Activated T-cell treated with anti-CD3 and anti-CD28 coated beads for 1 hour (primary cell): ENCODE measurements at places on chromosomes 3 and 15.

- no peak for DNase-seq
These were observed 131.8 kb downstream of the CCNL1 start for GRCh38 chr3:157027861-157028745.

DNA sequence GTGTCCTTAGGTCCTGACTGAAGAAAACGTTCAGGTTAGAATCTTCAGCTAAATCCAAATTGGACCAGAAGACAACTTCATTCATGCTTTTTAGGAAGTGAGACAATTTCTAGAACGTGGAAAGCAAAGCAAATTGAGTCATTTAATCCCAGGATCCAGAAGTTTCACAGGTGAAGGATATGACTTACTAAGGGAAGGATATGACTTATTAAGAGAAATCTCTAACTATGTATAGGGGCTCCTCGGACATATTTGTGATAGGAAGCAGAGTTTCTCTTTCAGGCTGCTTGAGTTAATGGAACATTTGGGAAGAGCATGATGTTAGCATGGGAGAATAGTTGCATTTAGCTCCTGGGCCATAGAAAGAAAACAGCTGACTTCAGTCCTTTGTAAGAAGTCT, 16.1 kb upstream of the PLOD2 start:
- DNase-seq: no peak

- no peak for DNase-seq
These were observed 36.1 kb downstream of the ST6GAL1 start for GRCh38 chr3:186966406-186966805.

DNA sequence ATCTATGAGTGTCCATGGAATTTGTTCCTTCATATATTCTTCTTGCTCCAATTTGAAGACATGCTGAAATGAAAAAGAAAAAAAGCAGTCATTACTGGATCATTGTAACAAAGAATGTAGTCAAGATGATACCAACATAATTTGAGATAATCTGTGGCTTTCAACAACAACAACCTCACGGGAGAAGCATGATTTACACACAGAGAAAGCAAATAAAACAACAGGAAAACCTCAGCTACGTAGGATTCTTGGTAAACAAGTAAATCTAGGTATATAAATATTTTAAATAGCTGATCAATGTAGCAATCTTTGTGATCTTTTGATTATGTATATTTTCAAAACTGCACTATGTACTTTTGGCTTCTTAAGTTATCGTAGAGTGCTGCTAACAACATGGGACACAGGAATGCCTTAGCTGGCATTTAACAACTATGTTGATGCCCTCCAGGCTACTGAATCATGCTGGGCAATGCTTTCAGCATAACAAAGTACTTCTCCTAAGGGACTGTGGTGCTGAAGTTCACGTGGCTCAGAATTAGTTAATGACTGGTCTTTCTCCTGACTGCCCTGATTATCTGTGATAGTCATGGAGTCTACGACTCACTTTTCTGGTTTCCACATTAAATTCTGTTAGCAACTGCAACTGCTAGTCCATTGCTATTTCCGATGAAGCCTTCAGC, 96.5 kb upstream of the MYO5C start:
- no peak for DNase-seq

GRCh38 chr3:10366651-10367101, 45.8 kb upstream of the SEC13 start:
- no peak for DNase-seq

DNA sequence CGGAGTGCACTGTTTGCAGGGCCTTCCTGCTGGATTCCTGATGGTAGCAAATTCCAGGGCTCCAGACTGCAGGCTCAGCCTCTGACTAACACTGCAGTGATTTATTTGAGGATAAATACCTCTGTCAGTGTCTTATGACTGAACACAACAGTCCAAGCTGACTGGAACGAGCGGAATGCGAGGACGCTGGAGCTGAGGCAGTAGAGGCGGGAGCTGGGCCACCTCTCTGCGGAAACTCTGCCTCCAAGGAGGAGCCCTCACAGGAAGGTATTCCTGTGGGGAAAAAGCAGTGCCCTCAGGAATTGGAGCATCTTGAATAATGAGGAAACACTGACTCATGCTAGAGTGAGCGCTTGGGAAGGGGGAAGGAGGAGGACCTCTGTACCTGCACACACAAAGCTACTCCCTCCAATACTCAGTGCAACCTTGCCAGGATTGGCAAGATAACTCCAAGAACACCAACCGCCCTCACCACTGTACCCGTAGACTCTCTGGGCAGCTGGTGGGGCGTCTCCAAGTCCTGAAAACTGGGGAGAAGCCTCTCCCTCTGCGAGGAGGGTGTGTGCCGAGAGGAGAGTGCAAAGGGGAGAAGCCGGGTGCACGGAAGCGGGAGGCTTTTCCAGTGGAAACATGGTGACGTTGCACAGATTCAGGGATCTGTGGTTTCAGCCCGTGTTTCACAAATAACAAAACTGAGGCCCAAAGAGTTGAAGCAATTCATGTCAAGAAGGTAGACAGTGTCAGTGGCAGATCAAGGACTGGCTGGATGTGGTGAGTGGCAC, 43.0 kb downstream of the VGLL4 start:
- DNase-seq: no peak

- no peak for DNase-seq
These were observed 364.5 kb upstream of the EPHA3 start for GRCh38 chr3:88742674-88743507.

- no peak for DNase-seq
These were observed 195.0 kb upstream of the EPHA3 start for GRCh38 chr3:88912294-88912877.

- DNase-seq: no peak
These were observed 196.0 kb downstream of the DPH6 start for GRCh38 chr15:35349916-35350315.

DNA sequence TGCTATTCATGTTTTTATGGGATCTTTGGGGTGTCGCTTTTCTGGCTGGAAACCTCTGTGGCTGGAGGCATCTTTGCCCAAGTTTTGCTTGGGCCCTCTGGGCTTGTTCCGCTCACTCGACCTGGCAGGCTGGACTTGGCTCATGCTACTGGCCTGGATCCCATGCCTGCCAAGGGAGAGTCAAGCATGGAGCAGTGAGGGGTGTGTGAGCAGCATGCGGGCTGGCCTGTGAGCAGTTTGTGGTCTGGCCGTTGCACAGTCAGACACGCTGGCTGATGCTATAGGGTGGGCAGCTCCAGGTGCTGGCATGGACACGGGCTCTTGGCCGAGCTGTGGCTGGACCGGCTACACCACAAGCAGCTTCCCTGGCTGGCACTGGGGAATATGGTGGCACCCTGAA, 491.1 kb downstream of the AGBL1 start:
- DNase-seq: no peak

DNA sequence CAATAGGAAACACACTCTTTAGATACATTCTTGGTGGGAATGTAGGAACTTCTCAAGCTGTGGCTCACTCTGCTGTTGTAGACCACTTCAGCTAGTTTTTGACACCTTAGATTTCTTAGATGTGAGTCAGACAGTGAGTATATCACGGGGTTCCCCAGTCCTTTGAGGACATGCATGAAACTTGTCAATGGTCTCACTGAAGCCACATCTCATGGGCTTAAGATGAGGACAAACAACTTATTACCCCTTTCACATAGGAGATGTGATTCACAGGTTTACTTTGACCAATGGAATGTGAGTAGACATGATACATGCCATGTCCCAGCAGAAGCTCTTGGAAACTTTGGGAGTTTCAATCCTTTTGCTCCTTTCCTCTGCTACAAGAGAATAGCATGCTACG, 325.5 kb downstream of the CHST2 start:
- DNase-seq: no peak

GRCh38 chr3:126961191-126961790, 21.6 kb upstream of the PLXNA1 start:
- DNase-seq: no peak

DNA sequence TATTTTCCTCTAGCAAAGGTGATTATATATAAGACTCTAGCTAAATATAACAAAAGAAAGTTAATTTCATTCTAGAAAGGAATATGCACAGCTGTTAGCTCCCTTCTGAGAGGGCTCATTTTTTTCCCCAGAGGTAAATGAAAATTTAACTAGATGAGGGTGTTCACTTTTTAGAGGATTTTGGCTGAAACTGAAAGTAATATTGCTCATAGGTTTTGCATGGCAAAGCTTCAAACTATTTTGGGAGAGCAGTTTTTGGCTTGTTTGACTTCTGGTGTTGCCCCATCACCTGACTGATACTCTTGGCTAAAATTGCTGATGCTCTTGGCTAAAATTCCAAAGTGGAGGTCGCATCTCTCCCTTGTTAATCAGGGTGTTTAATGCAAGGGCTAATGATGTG, 311.9 kb downstream of the EDEM1 start:
- no peak for DNase-seq

DNA sequence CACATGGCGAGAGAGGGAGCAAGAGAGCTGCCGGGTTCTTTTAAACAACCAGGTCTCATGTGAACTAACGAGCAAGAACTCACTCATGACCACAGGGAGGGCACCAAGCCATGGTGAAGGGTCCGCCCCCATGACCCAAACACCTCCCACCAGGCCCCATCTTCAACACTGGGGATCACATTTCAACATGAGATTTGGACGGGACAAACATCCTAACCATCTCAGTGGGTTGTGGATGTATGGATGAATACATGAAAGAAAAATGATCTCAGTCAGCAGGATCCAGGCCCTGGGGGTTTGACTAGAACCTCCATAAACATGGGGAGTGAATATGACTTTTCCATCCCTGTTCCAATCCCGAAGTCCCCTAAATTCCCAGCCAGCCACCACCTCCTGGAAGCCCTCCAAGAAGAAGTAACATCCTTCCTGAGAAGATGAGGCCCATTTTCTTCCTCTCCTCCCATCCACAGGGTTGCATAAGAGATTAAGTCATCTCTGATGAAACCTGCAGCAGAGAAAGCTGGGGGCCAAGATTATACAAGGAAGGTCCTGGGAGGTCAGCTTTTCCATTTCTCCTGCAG, 9.5 kb downstream of the CAV3 start:
- no peak for DNase-seq

DNA sequence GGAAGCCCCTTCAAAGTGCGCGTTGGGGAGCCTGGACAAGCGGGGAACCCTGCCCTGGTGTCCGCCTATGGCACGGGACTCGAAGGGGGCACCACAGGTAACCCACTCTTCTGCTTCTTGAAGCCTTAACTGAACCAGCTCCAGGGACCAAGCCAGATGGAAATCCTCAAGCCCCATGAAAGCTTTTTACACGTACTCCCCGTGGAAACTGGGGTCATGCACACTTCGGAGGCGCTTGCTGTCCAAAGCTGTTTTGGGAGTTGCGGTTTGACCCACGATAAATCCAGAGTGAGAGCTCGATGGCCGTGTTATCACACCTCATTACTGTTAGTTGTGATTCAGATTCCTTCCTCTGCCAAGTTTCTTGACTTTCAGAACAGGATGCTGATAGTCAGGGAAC, 47.5 kb downstream of the DNASE1L3 start:
- no peak for DNase-seq

DNA sequence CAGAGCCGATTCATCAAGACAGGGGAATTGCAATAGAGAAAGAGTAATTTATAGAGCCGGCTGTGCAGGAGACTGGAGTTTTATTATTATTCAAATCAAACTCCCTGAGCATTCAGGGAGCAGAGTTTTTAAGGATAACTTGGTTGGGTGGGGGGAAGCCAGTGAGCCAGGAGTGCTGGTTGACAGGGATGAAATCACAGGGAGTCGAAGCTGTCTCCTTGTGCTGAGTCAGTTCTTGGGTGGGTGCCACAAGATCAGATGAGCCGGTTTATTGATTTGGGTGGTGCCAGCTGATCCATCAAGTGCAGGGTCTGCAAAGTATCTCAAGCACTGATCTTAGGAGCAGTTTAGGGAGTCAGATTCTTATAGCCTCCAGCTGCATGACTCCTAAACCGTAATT, 95.4 kb upstream of the CCDC80 start:
- no peak for DNase-seq

- no peak for DNase-seq
These were observed 478.0 kb upstream of the ARRDC4 start for GRCh38 chr15:97482521-97482920.

GRCh38 chr3:8607234-8608040, 37.2 kb downstream of the SSUH2 start:
- no peak for DNase-seq

- no peak for DNase-seq
These were observed 46.6 kb upstream of the SSR3 start for GRCh38 chr3:156601497-156601896.

DNA sequence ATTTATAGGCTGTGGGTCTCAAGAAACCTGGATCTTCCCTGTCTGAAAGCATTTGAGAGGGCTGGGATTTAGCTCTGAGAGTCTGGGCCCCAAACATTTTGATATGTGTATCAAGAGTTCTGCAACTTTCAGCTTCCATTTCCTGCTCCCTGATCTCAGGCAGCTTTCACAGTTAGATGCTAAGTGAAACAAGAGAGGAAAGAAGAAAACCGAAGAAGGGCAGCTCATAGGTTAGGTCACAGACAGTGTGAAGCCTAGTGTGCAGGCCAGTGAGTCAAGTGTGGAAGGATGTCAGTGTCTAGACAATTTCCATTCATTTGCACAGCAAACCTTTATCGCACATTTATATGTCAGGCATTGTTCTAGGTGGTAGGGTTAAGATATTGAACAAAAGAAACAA, 173.6 kb upstream of the PROK2 start:
- no peak for DNase-seq

GRCh38 chr3:14802381-14802731, 16.4 kb upstream of the FGD5 start:
- DNase-seq: no peak

GRCh38 chr3:180265551-180265950, 228.8 kb upstream of the PEX5L start:
- no peak for DNase-seq

GRCh38 chr3:57735405-57735804, 20.7 kb upstream of the SLMAP start:
- no peak for DNase-seq

DNA sequence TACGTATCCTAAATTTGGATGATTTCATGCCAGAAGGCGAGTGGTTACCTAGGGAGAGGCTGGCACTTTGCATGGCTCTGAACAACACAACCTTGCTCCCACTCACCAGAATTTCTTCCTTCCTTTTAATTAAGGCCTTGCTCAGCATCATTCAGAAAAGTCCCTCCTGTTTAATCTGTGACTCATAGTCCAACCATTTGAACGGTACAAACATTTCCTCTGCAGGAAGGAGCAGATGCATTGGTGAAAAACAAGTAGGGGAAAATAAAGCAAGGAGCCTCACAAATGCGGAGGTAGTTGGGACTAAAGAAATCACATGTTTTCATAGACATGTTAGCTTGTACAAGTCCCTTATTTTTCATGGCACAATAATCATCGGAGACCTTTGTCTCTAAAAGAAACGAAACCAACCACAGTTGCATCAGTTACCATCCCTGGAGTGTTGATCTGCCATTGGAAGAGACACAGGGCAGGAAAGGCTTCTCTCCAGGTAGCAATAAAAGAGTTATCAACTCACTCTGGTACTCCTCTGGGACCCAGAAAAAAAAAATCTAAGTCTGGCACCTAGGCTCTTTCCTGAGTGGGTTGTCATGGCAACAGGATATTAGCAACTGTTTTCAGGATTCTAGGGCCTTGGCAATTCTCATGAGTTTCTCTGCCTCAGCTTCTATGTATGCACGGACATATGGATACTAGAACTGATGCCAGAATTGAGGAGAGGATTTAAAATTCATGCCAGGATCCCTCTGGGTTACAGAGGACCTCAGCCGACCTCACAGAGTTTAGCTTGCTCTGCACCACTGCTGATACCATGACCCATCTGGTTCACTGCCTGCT, 255.4 kb upstream of the ARPP21 start:
- no peak for DNase-seq

- no peak for DNase-seq
These were observed 22.6 kb upstream of the TNFAIP8L3 start for GRCh38 chr15:51117270-51117669.
